ENCODE measurements at places on chromosomes 2 and 18.

GRCh38 chr2:64325477-64325851, 128.5 kb upstream of the LGALSL start:
- DNase-seq, result no peak

DNA sequence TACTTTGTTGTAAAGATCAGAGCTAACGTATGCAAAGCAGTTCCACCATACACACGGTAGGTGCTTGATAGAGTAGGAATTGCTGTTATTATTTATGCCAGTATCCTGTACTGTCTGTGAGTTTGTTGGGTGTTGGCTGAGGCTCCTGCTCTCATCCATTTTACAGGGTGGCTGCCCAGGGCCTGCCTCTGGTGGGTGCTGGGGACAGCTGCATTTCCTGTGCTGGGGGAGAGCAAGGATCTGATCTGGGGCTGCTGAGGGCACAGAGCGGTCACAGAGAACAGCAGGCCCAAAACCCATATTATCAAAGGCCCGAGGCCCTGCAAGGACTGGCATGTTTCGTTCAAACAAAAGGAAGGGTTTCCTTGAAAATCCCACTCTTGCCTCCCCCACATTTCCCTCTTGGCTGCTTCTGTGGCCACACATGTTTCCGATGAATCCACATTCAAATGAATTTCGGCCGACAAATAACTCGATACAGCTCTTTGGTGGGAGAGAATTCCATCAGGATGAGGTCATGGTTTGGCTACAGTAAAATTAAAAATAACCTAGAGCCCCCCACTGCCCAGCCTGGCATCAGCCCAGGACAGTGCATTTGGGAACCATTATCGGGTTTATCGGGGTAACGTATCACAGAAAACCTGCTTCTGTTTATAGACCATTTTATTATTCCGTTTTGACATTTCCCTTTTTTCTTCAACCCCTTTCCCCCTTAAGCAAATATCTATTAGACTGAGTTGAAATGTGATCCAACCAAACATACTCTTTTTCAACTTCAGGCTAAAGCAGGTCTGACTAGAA, 143.4 kb downstream of the CYRIA start:
- no peak for DNase-seq

GRCh38 chr2:30366199-30366691, 80.8 kb upstream of the LCLAT1 start:
- no peak for DNase-seq

DNA sequence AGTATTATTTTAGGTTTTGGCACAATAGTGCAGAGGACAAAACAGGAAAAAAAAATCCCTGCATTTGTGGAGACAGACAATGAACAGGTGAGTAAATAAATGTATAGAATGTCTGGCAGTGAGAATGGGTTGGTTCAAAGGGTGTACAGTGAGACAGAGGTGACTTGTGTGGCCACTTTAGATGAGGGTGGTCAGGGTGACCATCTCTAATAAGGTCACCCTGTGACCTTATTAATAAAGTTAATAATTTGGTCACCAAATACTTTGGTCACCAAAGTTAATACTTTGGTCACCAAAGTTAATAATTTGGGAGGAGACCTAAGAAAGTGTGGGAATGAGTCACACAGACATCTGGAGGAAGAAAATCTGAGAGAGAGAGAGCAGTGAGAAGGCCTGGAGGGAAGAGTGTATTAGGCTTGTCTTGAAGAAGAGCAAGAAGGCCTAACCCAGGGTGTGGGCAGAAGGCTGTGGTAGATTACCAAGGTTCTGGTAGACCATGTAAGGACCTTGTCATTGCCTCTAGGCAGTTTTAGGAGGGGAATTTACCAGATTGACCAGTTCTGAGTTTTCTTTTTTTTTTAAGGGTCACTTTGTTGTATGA, 1368.4 kb upstream of the CELF4 start:
- no peak for DNase-seq

GRCh38 chr2:190804182-190804795, 76.3 kb upstream of the GLS start:
- no peak for DNase-seq

- no peak for DNase-seq
Measured at GRCh38 chr2:102558463-102558862, 60.9 kb upstream of the SLC9A2 start.

- DNase-seq, result no peak
Measured at GRCh38 chr2:20955277-20956026, 88.4 kb downstream of the APOB start.

- no peak for DNase-seq
Measured at GRCh38 chr2:223976635-223977226, 19.5 kb downstream of the MRPL44 start.

DNA sequence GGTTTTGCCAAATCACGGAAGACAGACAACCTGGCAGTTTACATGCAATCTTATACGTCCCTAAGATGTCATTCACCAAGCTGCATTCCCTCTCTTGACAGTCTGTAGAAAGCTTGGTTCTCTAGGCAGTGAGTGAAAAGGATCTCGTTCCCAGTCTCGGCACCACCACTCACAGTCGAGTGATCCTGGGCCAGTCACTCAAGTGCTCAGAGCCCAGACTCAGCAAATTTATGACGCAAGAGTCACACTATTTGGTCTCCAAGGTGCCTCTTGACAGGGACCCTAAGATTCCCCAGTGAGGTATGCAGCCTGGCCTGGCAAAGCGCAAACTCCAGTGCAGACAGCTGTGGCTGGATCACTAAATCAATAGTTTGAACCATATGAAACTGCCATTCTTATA, 77.9 kb downstream of the EIPR1 start:
- no peak for DNase-seq

DNA sequence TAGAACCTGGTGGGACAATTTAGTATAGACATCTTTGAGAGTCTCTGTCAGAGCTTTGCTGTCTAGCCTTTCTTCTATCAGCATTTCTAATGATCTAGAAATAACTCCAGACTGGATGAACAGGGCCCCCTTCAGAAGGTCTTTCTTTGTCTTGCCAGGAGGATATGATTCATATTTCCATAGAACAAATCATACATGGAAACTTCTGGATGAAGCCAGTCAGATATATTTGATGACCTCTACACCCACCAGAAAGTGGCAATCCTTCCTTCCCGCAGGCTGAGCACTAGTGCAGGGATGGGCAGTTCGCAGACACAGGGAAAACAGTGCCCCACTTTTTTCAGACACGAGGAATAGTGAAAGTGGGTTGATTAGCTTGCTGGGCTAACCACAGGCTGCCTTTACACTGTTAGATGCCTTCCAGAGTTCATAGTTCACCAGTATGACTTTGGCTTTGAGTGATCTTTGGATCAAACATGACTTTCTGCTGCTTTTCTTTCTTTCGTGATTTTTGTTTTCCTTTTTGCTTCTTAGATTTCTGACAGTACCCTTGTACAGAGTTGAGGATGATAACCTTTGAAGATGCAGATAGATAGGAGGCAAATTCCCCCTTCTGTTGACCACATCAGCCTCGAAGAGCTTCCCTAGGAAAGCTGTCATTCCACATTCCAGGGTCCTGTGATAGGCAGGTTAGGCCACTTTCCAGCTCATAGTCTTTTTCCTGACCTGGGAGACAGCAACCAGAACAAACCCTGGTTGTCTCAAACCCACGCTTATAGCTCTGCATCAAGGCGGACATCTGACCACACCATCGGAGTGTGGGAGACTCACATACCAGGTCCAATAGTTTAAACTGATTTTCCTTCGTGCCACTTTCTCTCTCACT, 237.0 kb downstream of the ZNF407 start:
- no peak for DNase-seq

- DNase-seq, result no peak
Measured at GRCh38 chr2:151533127-151533526, 123.4 kb downstream of the RIF1 start.

DNA sequence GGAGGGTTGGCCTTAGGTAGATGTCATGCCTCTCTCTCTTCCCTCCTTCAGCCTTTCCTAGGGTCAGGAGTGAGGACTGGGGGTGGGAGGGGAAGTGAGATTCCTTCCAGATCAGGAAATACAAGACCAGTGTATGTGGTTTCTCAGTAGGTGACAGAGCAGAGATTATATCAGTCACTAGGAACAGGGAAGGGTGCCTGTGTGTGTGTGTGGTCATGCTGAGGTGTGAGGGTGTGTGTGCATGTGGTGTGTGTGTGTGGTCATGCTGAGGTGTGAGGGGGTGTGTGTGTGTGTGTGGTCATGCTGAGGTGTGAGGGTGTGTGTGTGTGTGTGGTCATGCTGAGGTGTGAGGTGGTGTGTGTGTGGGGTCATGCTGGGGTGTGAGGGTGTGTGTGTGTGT, 259.8 kb downstream of the LOXHD1 start:
- no peak for DNase-seq

- no peak for DNase-seq
Measured at GRCh38 chr2:140714586-140714985, 1416.2 kb downstream of the LRP1B start.

DNA sequence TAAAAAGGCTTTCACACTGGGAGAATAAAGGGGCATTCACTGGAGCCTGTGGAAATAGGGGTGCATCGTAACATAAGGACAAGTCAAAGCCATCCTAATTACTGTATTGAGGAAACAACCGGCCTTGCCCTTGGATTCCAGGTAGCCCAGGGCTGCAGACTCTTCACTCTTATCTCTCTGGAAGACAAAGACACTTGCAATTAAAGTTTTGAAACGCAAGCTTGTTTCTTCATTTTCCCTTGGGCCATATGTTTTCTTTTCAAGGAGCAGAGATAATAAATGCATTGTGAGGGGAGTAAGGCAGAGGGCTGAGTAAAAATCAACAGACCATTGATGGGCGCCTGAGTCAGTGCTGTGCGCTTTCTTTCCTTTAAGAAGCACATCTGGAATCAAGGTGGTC, 11.5 kb downstream of the TNFRSF11A start:
- DNase-seq, result no peak

GRCh38 chr2:120703330-120703994, 32.2 kb upstream of the GLI2 start:
- peak; percentile 83 for DNase-seq

DNA sequence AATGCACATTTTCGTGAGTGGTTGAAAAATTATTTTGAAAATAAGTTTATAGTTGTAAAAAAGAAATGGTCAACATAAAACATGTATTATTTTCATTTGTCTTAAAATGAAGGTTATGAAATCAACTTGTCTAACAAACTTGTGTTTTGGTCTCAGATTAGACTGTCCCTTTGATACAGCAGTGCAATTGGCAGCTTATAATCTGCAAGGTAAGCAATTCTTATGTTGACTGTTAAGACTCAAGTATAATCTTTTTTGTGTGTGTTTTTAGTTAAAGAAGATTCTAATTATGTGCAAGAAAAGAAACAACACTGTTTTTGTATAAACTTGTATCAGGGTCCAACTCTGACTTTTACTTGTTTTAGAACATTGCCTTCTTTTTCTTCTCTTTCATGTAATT, 62.7 kb downstream of the EPB41L5 start:
- DNase-seq, result no peak

GRCh38 chr18:62091487-62092120, 95.3 kb downstream of the PIGN start:
- no peak for DNase-seq

DNA sequence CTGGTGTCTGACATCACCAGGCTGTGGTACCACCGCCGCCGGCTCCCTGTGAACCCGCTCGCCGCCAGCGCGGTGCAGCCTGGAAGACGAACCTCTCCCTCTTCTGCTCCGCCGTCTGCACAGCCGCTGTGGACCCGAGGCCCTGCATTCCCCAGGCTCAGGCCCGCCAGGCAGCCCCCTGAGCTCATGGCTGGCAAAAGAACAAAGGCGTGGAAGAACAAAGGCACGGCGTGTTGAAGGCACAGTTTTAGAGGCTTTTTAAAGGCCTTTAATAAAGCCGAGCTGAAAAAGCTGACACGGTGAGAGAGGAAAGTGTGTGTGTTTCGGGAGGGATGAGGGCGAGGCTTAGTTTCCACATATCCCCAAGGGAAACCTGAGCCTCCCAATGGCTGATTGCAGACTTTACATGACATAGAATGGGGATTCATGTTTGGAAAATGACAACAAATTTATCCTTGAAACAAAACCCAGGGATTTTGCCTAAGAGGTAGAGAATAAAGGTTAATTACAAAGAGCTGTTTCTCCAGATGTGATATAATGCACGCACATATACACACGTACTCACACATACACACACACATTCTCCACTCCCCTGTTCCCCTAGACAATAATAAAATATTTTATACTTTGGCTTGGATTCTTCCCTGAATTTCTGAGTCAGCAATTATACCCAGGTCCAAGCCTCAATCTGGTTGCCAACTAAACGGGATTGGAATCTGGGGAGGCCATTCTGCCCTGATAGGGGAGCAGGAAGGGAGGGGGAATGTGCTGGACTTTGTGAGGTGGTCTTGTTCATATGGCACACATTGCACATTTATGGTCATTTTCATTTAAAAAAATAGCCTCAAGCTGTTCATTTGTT, 39.7 kb downstream of the RFX8 start:
- DNase-seq, result no peak

DNA sequence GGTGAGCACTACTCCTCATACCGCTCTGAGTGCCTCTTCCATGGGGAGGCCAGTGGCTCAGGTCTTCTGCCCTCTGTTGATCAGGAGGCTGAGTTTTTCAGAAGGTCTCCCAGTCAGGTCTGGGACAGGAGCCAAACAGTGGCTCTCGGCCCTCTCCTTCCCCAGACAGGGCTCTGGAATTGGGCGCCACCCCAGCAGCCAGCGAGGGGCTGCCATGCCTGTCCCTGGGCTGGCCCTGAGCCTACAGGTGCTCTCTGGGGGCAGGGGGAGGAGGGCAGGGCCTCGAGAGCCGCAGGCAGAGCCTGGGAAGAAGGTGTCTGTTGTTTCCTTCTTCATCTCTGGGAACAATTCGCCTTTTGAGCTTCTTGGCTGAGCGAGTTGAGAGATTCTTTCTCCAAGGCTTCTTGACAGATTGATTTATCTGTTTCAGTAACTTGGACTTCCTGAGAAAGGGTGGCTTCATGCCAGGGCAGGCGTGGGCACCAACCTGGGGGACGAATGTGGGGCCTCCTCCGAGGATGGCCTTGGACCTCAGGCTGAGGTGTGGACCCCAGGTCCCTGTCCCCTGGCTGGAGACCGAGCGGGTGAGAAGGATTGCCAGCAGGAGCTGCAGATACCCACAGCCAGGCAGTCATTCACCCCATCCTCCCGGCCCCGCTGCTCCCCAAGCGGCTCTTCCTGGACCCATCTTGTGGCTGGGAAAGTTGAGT, 64.7 kb upstream of the GLI2 start:
- no peak for DNase-seq

DNA sequence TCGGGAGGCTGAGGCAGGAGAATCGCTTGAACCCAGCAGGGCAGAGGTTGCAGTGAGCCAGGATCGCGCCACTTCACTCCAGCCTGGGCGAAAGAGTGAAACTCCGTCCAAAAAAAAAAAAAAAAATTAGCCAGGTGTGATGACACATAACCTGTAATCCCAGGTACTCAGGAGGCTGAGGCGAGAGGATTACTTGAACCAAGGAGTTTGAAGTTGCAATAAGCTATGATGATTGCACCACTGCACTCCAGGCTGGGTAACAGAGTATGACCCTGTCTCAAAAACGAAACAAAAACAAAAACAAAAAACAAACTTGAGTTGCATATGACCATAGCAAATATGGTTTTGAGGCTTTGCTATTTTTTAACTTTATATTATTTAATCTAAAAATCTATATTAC, 25.8 kb downstream of the SANBR start:
- DNase-seq, result no peak

DNA sequence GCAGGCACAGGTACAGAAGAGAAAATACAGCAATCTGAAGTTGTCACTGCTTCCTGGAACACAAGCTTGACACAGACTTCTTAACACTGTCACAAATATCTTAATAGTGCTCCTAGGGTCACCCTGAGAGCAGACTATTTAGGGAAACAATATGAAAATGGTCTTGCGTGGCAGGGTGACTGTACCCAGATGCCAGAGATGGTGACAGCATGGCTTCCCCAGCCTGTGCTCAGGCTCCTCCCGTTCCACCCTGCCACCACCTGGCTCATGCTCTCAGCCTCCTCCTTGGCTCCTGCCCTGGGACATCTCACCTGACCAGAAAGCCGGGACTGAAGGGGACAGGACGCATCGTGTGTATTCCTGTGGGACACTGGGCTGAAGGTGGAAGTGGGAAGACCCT, 111.5 kb downstream of the RAPGEF4 start:
- DNase-seq, result no peak
